Pericardium fibroblast (primary cell): ENCODE measurements at places on chromosomes 1 and 21. TPM values are rescaled to one million over a fixed set of nuclear protein-coding genes. Genes with fewer than 3 reads are reported as not detected.

The CRYAA gene
- not detected in 2 replicates for total RNA-seq

The ACTN2 gene
- total RNA-seq, result 2.1 and 2.2 TPM in 2 replicates

The VANGL2 gene
- 0.60 and 0.82 TPM in 2 replicates for total RNA-seq

The SHE gene
- 0.12 and 0.43 TPM in 2 replicates for total RNA-seq

The LCE7A gene
- total RNA-seq, result not detected in 2 replicates

The FAM43B gene
- total RNA-seq, result 0.12 and 0.77 TPM in 2 replicates
